ENCODE measurements at places on chromosomes 16 and 17.

DNA sequence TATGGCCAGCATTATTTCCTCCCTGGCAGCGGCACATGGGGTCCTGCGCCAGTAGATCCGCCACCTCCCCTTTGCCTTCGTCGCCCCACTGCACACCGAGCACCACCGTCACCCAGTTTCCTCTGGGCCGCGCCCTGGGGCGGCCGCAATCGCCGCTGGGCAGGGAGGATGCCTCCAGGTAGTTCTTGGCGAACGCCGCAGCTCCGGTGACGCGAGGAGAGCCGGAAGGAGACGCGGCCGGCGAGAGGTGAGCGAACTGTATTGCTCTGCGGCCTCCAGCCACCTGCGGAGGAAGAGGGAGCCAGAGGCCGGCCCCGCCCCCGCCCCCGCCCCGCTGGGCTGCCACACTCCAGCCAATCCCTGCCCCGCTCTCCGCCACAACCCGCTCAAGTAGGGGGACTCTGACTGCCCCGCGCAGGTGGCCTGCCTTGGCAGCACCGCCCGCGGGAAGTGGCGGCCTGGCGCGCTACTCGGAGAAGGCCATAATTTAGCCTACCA lies 11.8 kb upstream of the SLFN13 start:
- no peak for DNase-seq

- no peak for DNase-seq
These were observed 11.8 kb downstream of the NXPH3 start for GRCh38 chr17:49587366-49588073.

DNA sequence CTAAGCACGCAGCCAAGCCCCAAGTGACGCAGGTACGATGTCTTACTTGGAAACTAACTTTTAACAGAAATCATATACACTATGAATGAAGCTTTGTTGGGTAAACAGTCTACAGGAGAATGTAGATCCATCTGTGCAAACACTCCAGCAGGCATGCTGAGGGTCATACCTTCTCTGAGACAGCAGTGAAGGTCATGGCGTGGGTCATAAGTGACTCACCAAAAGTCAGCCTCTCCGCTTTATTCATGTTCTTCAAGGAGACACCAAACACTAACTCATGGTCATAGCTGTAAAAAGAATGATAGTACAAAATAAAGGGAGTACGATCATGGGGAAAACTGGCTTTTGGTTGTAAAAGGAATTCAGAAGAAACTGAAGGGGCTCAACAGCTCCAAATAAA lies 20.6 kb downstream of the BLMH start:
- no peak for DNase-seq

DNA sequence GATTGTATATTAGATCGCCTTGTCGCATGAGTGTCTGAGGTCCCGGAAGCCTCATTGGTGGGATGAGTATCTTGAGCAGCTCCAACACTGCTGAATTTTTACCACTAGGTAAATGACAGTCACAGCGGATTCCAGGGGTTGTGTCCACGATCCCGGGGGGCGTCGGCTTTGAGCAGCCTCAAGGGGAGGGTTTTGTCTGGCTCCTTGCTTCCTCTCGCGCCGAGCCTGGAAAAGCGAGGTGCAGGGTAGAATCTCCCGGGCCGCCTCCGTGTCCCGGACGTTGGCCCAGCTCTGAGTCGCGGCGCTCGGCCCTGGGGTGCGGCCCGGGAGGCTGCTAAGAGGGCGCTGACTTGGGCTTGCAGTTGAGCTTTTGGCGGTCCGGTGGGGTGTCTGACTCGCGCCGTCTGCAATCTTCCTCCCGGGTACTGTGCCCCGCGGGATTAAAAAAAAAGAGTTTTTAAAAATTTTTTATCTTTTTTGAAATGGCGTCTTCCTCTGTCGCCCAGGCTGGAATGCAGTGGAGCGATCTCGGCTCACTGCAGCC lies 4.5 kb downstream of the OR1F1 start:
- DNase-seq = no peak

DNA sequence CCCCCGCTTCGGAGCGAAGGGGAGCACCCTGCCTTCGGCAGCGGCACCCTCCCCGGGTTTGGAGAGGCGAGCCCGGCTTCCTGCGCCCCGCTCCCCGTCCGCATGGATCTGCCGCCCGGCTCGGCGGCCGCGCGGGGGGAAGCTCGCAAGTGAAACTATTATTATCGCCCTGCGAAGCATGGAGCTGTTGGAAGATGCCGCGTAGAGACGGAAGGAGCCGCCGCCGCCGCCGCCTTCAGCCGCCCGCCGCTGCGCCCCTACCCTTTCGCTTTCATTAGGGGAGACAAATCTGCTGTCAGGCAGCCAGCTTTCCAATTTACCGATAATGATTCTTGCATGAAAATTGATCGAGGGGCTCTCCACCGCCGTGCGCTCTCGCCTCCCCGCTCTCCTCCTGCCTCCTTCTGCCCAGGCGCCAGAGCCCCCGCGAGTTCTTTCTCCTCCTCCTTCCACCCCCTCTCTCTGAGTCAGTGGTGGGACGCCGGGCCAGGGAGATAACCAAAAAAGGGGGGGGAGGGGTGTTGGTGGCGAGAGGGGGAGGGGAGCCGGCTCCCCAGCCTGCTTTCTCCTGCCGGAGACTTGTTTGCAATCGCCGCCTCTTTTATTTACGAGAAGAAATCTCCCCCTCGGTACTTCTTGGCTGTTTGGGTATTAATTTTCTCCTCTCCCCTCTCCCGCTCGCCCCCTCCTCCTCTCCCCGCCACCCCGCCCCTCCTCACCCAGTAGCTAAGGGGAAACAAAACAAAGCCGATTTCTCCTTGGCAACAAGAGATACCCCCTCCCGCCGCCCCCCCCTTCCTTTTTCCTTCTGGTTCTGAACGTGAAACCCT lies 58.0 kb upstream of the GSE1 start:
- no peak for DNase-seq

- DNase-seq = no peak
These were observed 775.2 kb upstream of the RBFOX1 start for GRCh38 chr16:6557353-6558023.

GRCh38 chr16:68605746-68606145 lies 39.4 kb upstream of the CDH3 start:
- DNase-seq = no peak

DNA sequence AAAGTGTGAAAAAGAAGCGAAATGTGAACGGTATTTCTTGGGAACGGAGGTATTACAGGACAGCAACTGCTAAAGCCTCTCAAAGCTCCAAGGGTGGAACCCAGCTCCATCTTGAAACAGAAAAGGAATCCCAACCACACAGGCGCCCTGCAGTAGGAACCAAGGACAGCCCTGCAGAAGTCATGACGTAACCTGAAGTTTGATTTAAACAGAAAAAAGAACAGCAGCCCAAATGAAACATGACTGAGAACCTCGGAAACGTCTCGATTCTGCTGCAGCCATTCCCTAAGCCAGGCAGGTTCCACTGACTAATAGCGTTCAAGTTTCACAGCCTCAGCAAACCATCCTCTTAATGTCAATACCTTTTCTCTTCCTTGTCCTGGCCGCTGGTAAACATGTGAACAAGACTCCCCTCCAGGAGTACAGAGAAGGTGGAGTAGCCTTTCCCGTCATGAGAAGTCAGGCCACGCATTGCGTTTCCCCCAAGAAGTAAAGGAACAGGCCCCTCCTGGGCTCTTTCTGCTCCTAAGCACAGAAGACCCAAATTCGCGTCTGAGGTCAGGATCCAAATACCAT lies 20.1 kb downstream of the SIAH1 start:
- DNase-seq = no peak

- DNase-seq = no peak
These were observed 14.2 kb downstream of the SLFN12L start for GRCh38 chr17:35523296-35523695.

- DNase-seq = no peak
These were observed 4.6 kb upstream of the SLC12A3 start for GRCh38 chr16:56860226-56861020.

DNA sequence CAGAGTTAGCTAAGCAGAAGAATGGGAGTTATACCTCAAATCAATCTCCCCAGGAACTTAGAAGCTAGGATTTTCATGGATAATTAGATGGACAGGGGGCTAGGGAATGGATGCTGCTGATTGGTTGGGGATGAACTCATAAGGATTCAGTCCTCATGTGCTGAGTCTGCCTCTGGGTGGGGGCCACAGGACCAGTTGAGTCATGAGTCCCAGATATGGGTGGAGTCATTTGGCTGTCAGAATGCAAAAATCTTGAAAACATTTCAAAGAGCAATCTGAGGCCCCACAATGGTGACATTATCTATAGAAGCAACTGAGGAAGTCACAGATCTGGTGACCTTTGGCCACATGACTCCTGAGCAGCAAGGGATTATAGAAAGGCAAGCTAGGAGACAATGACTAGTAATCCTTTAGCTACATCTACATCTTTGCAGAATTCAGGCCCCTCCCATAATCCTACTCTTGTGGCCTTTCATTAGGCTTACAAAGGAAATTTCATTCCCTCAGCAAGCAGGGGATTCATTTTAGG lies 82.6 kb upstream of the CCL2 start:
- DNase-seq = no peak

DNA sequence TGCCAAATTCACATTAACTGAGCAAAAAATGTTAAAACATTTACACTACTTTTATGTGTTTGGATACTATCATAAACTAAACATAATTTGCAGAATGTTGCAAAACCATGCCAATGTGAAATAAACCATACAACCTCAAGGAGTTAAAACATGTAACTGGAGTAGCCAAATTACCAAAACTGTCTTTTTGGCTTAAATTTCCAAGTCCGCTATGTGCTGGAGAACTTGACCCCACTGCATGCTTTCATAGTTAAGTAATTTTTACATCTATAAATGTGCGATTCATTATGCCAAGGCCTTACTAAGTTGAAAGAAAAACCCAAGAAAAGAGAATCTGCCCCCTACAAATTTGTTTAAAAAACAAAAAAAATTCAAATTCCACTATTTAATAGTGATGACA lies 28.2 kb downstream of the BRD7 start:
- DNase-seq = no peak

DNA sequence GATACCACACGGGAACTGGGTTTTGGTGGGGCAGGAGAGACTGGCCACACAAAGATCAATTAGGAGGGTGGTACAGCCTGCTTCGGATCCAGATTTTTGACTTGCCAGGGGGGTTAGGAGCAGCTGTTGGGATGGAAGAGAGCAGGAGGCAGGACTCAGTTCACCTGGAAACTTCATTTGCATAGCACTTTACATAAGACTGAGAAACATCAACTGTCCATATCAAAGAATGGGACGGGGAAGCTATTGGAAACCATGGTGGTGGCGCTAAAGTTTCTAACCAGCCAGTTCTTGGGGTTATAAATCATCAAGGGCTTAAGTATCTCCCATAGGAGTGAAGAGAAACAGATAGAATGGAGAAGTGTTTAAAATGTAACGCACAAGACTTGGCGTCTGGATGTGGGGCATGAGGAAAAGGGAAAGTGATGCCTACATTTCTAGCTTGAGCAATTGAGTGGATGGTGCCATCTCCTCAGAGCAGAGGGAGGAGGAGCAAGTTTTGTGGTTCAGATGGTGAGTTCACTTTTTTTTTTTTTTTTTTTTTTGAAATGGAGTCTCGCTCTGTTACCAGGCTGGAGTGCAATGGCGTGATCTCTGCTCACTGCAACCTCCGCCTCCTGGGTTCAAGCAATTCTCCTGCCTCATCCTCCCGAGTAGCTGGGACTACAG lies 6.4 kb upstream of the SRCAP start:
- DNase-seq = no peak

GRCh38 chr17:76506408-76507345 lies 5.5 kb upstream of the RHBDF2 start:
- peak; percentile 63 for DNase-seq

GRCh38 chr16:56945847-56946527 lies 14.0 kb downstream of the HERPUD1 start:
- DNase-seq = no peak

DNA sequence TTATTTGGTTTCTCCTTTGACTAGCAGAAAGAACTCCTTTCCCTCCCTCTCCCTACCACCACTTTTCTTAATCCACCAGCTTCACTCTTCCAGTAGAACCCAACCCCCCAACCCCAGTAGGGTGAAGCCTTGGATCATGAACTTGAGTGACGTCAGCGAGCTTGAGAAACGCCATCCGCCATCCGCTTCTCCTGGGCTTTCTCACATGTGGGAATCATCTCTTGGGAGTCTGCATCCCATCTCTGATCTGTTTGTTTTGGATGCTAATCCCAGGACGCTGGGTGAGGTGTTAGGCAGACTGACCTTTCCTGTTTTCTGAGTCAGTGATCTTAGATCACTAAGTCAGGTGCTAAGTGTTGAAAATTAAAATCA lies 16.0 kb upstream of the SOX9 start:
- no peak for DNase-seq

DNA sequence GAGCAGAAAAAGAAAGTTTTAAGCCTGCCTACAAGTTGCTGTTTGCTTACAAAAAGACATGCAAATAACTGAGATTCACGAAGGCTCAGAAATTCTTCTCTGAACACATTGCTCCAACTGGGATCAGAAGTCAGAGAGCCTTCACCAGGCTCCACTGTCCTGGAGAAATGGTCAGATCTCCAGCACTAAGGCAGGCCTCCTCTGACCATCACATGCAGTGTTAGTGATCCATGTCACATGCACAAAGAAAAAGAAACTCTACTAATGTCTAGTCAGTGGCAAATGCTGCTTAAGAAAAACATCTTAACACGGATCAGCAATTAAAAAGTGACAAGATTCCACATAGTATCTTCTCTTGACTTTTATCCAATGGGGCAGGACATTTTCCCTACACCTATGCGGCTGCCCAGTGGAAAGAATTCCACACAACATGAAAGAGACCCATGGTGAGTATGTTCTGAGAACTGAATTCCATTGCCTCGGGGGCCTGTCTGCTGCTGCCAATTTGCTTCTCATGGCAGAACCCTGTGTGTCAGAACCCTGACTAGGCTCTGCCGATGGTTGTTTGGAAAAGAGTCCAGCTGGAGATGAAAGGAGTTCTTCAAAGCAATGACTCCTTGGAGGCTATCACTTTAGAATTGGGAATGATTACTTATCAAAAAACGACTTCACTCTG lies 96.6 kb downstream of the HIC1 start:
- no peak for DNase-seq

DNA sequence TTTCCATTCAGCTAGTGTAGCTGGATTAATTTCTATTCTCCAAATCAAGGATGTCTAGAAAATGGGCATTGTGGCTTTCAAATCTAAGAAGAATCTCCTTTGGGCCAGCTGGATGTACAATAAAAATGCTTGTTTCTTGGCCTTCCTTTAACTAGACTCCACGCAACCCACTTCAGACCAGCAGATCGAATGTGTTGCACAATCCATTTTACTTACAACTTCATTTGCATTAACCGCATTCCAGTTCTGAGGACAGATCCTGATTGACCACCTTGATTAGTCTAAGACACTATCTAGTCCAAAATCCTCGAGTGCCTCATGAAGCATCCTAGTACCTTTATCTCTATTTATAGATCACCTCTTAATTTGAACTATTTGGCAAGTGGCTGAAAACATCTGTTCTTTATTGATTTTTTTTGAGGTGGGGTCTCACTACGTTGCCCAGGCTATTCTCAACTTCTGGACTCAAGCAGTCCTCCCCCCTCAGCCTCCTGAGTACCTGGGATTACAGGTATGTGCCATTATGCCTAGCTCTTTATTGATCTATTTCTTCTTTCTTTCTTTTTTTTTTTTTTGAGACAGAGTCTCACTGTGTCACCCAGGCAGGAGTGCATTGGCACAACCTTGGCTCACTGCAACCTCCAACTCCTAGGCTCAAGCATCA lies 20.3 kb upstream of the HAS3 start:
- DNase-seq = no peak

All from globus pallidus (tissue), 1 donor.